Activated T-cell treated with anti-CD3 and anti-CD28 coated beads for 4 hours (primary cell): ENCODE measurements at places on chromosomes 1 and 21.
A peak's percentile ranks its signal among the peaks of the same experiment; 100 is the strongest.

DNA sequence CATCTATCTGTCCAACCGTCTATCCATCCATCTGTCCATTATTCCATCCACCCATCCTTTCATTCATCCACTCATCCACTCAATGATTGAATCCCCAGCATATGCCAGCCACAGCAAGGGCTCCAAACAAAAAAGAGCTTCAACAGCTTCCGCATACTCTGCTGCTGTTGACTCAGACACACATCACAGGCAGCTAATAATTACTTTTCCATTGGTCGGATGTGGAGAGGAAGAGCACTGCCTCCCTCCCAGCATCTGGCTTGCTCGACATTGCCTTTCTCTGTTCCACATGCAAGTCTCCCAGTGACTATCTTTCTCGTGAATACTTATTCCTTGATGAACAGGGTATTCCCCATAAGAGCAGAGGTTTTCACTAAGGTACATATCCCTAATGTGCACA is 176.5 kb downstream of the HIVEP3 start:
- DNase-seq, result no peak

GRCh38 chr1:44031252-44032169 is at the start of gene SLC6A9:
Gene SLC6A9, minus strand, starts transcription at chr1:44031462. Its CDS starts 7,185 bp downstream, at chr1:44024277.
- DNase-seq, result peak; percentile 36

DNA sequence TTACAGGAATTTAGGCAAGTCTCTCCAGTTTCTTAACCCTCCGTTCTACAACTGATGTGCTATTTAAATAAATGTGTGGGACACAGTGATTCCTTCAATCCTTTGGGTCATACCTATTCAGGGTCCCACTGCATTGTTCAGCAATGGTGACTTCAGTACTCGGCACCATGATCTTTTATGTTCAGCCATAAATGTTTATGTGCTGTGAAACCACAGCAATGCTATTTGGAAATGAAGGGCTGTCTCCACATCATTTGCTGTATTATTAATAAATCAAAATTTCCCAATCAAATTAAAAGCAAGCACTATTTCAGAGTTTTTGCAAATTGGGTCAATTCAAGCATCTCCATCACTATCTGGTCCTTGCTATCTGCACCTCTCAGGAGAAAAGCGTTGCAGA is 84.8 kb downstream of the NR5A2 start:
- no peak for DNase-seq

DNA sequence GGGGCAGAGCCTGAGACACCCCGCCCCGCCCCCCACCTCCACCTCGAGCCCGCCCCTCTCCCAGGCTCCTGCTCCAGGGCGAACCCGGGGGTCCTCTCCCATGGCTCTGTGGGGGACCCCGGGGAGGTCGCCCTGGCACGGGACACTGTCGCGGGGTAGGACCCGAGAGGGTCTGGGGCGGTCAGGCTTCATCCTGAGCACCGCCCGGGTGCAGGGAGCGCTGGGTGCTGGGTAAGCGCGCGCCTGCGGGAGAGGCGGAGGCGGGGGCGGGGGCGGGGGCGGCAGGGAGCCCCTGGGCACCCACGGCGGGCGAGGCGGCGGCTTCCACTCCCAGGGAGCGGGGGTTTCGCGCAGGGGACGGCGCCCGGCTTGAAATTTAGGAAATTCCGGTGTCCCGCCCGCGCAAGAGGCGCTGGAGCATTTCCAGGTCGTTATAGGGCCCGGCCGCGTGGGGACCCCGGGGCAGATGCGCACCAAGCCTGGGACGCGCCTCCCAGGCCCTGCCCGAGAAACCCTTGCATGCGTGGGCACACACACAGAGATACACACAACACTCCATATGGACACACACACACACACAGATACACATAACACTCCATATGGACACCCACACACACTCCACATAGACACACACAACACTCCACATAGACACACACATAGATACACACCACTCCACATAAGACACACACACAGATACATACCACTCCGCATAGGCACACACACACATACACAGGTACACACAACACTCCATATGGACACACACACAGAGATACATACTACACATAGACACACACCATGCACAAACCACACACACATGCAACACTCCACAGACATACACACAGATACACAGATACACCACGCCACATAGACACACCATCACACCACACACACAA is 48.7 kb upstream of the SLC19A1 start:
- peak; percentile 58 for DNase-seq

- DNase-seq, result no peak
Measured at GRCh38 chr1:176471338-176472121, 8.6 kb downstream of the PAPPA2 start.

- DNase-seq, result no peak
Measured at GRCh38 chr1:236615399-236616148, 11.3 kb upstream of the HEATR1 start.

- no peak for DNase-seq
Measured at GRCh38 chr1:185480545-185480944, 163.5 kb upstream of the IVNS1ABP start.

- no peak for DNase-seq
Measured at GRCh38 chr1:67939186-67939743, 106.0 kb upstream of the GNG12 start.

GRCh38 chr1:78038491-78038939 is 7.3 kb upstream of the GIPC2 start:
- no peak for DNase-seq

DNA sequence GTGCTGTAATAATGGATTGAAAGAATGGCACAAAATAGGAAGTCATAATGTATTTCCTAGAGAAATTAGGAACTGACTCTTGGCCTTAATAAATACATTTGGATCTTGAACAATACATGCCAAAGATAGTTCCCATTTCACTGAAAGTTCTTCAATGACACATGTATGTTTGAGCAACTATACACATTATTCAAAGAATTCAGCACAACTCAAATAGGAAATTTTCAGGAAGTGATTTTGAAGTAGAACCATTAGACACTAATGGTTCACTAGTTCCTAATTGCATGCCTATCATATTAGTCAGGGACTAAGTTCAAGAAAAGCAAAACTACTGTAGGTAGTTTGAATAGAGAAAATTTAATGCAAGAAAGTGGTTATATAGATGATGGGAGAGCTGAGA is 404.7 kb downstream of the LMO4 start:
- DNase-seq, result no peak

DNA sequence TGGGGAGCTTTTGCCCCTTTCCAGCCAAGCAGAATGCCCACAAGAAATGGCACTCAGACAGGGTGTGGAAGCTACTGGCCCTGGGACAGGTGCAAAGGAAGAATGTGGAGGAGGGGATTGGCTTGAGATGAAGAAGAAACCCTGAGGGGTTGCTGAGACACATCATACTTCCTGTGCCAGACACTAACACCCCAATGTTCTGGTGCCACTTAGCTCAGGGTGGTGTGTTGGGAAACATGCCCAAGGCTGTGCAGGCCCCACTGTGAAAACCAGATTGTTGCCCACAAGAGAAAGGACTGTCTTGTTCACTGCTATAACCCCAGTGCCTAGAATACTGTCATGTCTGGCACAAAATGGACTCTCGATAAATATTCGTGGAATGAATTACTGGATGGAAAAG is 9.9 kb upstream of the PAQR6 start:
- no peak for DNase-seq

GRCh38 chr1:41407664-41408252 is 46.5 kb downstream of the FOXO6 start:
- no peak for DNase-seq

- DNase-seq, result no peak
Measured at GRCh38 chr1:15952317-15953258, 23.3 kb downstream of the ZBTB17 start.

DNA sequence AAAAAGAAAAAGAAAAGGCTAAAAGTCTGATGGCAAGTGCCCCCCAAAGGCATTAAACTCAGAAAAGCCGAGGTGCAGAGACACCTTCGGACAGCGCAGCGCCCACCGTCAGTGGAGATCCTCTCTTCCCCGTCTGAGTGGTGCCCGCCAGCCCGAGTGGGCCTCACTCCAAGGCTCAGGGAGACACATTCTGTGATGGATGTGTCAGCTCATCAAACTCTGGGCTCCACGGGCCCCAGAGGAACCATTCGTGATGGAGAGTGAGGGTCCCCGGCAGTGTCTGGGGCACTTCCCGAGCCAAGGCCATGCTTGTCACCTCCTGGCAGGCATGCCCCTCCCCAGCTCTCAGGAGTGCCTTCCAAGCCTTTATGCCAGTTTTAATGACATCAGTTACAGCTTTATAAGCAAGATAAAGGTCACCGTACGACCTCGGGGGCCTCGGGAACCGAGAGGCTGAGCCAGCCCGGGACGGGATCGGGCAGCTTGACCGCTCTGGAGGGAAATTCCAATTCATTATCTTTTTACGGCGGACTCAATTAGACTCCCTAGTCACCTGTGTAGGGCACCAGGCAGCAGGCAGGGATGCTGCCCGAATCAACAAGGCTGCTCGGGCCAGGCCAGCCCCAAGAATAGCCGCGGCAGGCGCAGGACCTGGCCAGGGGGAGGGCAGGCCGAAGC is 49.5 kb downstream of the MORN1 start:
- no peak for DNase-seq

DNA sequence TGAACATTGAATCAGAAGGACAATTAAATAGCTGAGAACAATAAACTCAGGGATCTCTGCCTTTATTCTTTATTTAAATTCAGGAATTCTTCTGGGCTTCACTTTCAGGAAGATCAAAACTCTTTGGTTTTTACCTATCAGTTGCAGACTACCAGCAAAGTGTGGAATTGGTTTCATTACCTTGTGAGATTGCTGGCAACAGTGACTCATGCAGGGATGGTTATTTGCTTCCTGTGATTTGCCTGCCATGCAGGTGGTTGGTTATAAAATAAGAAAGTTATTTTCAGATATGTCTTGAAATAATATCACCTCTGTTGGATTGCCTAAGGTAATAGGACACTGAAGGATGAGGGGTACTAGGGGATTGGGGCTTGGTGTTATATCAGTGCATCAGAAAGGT is 204.6 kb downstream of the PTBP2 start:
- DNase-seq, result no peak

DNA sequence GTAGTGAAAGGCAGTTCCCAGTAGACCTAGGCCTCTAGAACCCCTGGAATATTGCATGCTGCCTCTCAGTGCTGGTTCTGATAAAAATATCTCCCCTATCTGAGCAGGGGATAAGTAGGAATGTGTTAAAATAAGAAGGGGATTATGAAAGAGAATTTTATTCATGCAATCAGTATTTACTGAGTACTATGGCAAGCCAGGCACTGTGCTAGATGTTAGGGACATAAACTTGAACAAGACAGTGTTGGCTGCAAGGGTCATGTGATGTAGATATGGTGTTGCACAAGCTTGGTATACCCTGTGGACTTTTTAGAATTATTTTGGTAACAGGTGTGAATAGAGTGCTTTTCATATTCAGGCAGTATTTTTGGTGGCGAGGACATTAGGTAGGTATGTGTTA is 23.6 kb downstream of the NOS1AP start:
- DNase-seq, result no peak

GRCh38 chr21:25176637-25177412 is 430.5 kb downstream of the MRPL39 start:
- DNase-seq, result no peak

GRCh38 chr1:201608635-201609395 is 69.9 kb downstream of the NAV1 start:
- no peak for DNase-seq

DNA sequence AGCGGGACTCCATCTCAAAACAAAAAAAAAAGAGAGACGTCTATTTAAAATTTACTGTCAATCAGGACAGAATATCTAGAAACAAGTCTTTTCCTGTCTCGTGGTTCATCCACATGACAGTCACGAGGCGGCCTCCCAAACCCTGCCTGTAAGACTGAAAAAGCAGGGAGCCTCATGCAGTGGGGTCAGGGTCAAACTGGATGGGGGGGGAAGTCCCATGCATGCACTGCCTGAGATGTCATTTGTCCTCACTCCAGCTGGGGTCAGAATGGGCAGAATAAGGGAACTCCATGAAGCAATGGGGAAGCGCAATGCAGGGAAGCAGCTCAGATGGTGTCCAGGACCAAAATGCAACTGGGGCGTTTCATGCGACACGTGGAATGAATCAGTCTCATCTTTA is 85.5 kb downstream of the PIK3CD start:
- no peak for DNase-seq

DNA sequence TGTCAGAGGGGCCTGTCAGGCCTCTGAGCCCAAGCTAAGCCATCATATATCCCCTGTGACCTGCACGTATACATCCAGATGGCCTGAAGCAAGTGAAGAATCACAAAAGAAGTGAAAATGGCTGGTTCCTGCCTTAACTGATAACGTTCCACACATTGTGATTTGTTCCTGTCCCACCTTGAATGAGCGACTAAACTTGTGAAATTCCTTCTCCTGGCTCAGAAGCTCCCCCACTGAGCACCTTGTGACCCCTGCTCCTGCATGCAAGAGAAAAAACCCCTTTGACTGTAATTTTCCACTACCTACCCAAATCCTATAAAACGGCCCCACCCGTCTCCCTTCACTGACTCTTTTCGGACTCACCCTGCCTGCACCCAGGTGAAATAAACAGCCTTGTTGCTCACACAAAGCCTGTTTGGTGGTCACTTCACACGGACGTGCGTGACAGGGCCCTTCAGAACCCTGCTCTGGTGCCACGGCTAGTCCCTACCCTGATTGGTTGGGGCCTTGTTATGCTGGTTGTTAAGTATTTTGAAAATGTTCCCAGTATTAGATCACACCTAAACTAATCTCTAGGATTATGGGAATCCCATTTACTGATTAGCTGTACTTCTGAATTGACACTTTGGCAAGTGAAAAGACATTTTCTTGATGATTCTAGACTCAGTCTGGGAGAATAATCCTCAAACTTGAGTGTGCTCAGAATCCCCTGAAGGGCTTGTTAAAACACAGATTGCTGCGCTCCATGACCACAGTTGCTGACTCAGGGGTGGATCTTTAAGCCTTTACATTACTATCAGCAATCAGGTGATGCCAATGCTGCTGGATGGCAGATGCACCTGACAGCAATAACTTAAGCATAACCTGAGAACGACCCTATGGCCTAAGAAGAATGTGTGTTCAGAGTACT is 28.8 kb upstream of the SPATA6 start:
- no peak for DNase-seq

- DNase-seq, result no peak
Measured at GRCh38 chr1:232697187-232697822, 67.4 kb upstream of the SIPA1L2 start.

GRCh38 chr1:91245435-91245834 is 159.2 kb downstream of the HFM1 start:
- no peak for DNase-seq

GRCh38 chr1:156384007-156384406 is 15.0 kb downstream of the RHBG start:
- no peak for DNase-seq

DNA sequence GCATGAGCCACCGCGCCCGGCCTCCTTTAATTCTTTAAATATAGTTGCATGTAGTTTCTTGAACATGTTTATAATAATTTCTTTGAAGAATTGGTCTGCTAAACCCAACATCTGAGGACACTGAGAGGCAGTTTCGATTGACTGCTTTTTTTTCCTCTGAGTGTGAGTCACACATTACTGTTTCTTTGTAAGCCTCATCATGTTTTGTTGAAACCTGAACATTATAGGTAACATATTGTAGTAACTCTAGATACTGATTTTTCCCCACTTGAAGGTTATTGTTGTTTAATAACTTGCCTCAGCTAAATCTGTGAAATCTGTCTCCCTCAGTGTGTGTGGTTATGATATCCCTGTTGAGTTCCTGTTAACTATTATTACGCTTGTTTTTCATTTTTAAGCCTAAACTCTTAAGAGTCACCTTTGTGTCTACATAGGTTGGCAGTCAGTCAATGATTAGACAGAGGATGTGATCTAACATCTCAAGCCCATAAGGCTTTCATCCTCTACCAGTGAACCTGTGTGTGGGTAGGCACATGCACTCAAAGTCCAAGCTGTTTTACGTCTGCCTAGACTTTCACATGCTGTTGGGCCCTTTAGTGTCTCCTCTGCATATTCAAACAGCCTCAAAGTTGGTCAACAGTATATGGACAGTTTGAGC is 155.5 kb downstream of the KCNH1 start:
- no peak for DNase-seq
